Ascending aorta (tissue), 2 donors: ENCODE measurements at places on chromosomes 7 and 10. TPM values are rescaled to one million over a fixed set of nuclear protein-coding genes. Genes with fewer than 3 reads are reported as not detected.

DNA sequence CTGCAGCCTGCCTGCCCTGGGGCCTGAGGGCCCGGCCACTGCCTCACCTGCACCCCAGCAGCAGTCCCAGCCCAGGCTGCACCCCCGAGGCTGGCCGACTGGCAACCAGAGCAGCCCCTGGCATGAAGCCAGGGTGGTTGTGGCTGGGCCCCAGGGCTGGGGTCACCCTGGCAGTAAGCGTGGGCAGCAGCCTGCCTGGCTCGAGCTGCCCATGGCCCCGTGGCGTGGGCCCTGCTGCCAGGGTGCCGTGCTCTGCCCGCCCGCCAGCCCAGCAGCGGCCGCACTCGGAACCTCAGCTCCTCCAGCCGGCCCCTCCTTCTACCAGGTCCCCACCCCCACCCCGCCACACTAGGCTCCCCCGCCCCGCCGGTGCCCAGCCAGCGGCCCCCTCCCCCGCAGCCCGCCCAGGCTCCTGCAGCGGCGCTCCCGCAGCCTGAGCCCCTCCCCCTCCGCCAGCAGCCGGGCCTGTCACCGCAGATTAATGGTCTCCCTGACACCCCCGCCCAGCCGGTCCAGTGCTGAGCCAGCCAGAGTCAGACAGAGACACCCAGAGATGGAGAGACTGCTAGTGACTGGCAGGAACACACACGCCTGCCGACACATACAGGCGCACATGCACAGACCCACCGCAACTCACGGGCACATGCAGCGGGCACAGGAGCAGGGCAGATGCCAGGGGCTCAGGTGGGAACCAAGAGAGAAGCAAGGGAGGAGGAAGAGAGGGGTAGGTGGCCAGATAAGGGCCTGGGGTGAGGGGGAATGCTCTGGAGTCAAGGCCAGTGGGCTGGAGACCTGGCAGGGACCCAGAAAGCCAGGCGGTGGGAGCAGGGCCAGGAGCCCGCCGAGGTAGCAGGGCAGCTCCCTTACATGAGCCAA, 22.4 kb downstream of the KCNH2 start:
- DNase-seq = no peak

- no peak for DNase-seq
Measured at GRCh38 chr7:31056775-31057346, 4.8 kb downstream of the ADCYAP1R1 start.

DNA sequence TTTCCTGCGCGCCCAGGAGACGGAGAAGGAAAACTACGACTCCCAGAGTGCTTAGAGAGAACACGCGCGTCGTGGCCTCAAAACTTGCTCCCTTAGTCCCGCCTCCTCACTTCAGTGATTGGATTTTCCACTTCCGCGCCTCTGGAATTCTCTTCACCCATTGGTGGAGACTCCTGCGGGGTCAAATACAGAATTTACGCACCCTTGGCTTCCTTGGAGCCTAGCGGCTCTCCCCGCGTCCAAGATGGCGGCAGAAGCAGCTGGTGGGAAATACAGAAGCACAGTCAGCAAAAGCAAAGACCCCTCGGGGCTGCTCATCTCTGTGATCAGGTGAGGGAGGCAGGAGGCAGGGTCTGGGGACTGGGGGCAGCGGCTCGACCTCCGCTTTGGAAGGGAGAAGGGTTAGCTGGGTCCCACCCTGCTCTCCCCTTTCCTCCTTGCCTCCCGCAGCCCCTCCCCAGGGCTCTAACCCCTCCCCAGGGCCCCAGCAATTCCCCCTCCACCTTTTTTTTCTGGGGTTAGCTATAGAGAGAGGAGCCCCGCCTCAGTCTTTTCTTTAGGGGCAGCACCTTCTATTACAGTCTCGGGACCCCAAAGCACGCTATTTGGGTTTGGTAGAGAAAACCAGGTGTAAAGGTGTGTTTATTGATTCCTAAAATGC, at the start of gene EXOC4:
Gene EXOC4, plus strand, starts transcription at position 221 of the 661 bp plus-strand sequence.
- peak; percentile 96 for DNase-seq

DNA sequence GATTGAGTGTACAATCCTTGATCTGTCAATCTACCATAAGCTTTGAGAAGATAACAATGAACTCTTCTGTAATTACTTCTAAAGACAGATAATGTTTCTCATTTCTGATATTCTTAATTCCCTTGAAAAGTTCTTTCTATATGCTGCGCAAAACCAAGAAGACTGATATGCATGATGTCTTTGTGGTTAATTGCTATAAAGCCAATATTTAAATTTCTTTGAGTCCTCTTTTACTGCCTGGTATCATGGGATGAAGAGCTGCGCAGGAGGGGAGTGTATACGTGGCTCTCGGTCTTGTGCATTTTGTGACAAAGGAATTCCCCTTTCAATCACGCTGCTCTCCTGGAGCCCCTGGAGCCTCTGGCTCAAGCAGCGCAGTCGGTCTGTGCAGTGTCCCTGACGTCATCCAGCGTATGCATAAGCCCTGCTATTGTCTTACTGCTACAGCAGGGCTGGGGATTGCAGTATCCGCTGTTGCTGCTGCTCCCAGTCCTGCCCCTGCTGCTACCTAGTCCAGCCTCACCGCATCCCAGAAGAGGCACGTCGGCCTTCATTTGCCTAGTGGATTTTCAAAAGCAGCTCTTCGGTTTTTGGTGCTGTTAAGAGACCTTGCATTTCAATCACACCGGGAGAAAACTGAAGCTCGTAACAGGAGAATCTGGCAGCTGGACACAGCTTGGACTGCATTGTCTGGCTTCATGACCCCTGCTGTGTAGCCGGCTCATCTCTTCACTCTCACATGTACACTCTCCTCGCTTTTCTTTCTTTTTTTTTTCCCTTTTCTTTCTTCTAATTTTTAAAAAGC, 66.7 kb downstream of the ST7 start:
- peak; percentile 79 for DNase-seq

- peak; percentile 81 for DNase-seq
Measured at GRCh38 chr7:95545007-95545615, 51.2 kb downstream of the PDK4 start.

- DNase-seq = no peak
Measured at GRCh38 chr10:66828957-66829356, 96.9 kb upstream of the LRRTM3 start.

EIF3A gene
- total RNA-seq = 59.4 TPM
